ENCODE measurements at places on chromosomes 5 and 9.

- no peak for DNase-seq
Observed at GRCh38 chr5:57442080-57442839, 40.4 kb downstream of the ACTBL2 start.

DNA sequence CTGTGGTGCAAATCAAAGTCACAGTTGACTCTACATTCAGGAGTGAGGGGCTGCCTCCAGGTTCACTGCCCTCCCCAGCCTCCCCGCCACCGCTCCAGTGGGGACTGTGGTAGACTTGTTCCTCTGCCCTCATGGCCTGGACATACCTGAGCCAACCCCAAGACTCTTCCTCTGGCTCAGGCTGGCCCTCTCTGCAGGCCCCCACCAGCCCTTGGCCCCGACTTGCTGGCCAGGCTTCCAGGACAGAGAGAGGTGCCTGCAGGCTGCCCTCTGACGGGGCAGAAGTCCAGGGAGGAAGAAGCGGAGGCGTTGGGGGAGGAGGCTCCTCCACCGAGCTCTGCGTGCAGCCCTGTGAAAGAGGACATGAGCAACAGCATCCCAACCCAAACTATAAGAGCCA, 2.8 kb upstream of the SARDH start:
- DNase-seq: no peak

DNA sequence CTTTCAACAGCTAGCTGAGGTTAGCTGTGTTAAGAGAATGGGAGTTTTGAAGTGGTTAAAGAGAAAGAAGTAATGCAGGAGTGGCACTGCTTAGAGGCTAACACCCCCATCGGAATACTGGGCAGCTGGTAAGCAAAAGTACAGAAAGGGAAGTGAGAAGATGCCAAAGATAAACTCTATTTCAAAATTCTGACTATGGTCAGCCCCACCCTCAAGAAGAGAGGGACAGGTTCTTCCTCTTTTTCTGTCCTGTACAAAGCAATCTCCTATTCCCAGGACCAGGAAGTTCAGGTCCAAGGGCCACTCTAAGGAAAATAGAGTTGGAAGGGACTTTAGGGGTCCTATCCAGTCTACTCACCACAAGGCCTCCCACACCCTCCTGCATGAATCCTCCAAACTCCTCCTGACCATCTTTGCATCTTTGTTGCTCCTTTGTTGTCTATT, 45.9 kb upstream of the JAK2 start:
- DNase-seq: no peak

GRCh38 chr5:128405159-128405558, 132.9 kb downstream of the FBN2 start:
- DNase-seq: no peak

DNA sequence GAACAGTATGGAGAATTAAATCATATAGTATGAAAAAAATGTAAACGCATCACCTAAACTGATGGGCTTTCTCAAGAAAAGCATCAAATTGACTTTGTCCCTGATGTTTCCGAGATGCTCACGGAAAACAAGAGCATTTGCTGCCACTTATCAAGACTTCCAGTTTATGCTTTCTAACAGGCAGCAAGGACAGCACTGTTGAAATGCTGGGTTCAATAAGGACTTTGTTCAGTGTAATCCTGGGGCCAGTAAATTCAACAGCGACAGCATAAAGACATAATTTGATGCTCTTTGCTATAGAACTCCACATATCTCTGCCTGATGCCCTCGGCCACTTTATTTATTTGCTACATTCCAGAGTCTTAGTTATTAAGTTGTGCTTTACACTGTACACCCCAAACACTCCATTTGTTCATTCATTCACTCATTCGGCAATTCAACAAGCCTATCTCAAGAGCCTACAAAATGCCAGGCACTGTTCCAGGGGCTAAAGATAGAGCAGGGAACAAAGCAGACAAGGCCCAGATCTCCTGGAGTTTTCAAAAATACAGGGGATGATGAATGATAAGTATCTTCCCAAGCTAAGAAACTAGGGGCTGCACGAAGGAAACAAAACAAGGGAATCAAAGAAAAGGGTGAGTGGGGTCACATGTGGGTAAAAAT, 294.6 kb downstream of the ZNF608 start:
- no peak for DNase-seq

DNA sequence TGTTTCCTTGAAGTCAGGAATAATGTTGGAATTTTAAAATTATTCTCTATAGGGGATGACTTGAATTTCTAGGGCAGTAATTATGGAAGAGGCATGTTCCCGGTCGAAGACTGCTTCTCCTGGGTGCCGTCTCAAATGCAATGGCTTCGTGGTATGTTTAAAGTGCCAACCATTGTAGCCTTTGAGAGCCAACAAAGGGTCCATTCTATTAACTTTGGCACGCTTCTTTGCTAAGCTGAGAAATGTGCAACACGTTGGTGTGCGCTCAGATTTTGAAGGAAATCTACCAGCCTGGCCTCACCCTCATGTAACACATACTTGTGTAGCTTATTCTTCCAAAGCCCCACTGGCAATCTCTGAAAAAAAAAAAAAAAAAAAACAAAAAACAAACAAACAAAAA, 221.2 kb upstream of the ANKH start:
- no peak for DNase-seq

- no peak for DNase-seq
Observed at GRCh38 chr9:75438716-75439115, 350.4 kb downstream of the OSTF1 start.

DNA sequence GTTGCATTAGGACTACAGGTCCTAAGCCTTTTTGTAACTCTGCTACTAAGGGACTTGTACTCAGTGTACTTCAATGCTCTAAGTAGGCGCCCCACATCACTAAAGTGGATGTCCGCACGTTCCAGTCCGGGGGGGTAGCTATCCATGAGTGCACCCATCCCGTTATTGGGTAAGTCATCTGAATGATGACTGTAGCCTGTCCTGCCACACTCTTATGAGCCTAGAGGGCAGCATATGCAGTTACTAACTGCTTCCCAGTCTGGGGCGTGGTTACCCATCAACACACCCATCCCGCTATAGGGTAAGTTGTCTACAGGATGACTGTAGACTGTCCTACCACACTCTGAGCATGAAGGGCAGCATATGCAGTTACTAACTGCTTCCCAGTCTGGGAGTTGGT, 1053.9 kb downstream of the PTPRD start:
- no peak for DNase-seq

DNA sequence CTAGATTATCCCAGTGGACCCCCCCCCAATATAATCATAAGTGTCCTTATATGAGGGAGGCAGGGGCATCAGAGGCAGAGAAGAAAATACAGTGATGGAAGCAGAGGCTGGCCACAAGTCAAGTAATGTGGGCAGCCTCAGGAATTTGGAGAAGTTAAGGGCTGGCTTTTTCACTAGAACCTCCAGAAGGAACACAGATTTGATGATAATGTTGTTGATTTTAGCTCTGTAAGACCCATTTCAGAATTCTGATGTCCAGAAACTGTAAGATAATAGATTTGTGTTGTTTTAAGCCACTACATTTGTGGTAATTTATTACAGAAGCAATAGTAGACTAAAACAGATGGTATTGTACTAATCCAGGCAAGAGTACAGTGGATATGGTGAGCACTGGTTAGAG, 36.3 kb upstream of the LRRTM2 start:
- no peak for DNase-seq

DNA sequence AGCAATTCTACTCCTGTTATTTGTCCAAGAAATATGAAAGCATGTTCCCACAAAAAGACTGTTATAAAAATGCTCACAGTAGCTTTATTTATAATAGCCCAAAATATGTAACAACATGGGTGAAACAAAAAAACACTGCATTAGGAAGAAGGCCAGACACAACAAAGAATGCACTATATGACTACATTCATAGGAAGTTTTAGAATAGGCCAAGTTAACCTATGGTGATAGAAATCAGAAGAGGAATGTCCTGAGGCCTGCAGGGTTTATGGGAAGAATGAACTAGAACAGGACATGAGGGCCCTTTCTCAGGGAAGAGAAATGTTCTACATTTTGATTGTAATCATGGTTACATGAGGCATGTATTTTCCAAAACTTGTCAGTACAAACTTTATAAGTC, 24.7 kb upstream of the TAS2R1 start:
- no peak for DNase-seq

DNA sequence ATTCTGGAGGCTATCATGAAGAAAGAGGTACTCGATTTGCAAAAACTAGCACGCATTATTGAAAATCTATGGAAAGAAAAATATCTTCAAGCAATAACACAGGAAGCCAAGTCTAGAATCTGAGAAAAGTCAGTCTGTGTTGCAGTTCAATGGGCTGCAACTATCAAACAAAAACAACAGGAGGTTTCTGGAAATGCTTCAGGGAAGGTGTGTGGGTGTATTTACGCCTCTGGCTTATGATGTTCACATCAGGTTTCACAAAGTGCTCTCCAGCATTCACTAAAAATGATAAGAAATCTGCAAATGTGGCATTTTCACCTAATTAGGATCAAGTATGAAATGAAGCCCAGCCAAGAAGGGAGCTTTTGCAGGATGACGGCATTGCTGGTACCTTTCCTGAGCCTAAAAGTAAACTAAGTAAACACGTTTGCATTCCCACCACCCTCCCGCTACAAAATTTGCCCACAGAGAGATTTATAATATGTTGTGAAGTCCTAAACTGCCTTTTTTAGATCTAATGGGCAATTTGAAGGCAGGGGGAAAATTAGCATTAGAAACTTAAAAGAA, 146.4 kb downstream of the GABRB2 start:
- DNase-seq: no peak

GRCh38 chr9:129131300-129132145, 20.3 kb downstream of the PTPA start:
- peak; percentile 13 for DNase-seq

DNA sequence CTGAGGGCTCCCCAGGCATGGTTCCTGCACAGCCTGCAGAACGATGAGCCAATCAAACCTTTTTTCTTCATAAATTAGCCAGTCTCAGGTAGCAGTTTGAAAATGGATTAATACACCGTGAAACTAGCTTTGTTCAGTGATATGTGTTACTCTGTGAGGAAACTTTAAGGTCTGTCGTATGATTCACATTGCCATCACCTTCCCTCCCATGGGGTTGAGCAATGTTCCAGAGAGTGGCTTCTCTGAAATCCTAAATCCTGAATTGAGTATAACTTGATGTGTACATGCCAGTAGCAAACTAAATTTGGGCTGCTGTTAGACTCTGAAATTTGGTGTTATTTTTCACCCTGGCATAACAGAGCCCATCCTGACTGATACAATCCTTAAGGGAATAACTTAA, 866.4 kb upstream of the C9orf72 start:
- no peak for DNase-seq

DNA sequence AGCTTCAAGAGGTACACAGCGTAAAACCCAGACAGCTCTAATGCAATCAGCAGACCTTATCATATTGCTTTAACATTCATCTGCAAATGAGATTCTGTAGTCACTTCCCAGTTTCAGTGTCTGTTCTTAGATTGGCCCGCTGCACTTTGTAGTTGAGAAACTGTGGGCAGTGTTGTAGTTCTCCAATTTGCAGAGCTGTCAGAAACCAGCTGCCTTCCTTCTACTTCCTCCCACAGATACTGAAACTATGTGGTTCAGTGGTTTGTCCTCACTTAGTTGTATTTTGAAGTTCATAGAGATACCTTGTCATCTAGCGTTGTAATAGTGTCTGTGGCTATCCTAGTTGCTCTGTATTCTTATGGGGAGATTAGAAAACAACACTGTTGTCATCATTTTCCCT, 39.6 kb upstream of the TRIM36 start:
- no peak for DNase-seq

GRCh38 chr5:82265047-82265446, 13.1 kb downstream of the RPS23 start:
- DNase-seq: no peak

GRCh38 chr5:132281856-132282614, 12.2 kb upstream of the SLC22A4 start:
- DNase-seq: no peak

GRCh38 chr5:172396220-172396619, 58.1 kb downstream of the SH3PXD2B start:
- no peak for DNase-seq

DNA sequence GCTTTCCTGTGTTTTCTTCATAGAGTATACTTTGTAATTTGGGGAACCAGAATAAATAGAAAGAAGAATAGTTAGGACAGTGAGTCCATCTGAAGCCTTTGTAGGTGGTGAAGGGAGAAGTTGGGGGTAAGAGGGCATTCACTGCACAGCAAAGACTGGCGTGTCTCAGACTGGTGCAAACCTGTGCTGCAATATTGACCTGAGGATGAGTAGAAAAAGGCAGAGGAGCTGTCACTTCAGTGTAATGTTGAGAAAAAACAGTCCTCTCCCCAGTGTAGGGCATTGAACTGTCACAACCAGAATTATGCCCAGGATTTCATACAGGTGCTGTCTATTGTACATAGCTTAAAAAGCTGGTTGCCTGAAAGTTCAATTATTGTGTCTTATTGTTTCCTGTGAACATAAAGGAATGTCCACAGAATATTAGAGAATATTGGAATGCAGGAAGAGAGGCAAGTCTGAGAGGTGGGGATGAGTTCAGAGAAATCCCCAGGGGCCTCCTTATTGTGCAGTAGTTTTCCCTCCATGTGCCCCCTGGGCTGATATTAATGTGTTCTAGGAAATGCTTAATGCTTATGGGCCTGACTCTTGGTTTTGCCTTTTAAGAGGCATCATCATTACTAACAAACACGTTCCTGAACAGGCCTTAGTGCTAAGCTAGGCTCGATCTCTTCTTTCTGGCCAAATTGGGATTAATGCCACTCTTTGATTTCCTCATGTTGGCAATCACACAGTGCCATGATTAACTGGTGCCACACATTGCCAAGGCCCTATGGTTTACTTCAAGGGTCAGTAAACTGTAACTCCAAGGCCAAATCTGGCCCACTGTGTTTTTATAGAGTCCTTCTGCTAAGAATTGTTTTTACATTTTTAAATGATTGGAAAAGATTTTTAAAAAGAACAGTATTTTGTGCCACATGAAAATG, 34.0 kb downstream of the DAPK1 start:
- no peak for DNase-seq

DNA sequence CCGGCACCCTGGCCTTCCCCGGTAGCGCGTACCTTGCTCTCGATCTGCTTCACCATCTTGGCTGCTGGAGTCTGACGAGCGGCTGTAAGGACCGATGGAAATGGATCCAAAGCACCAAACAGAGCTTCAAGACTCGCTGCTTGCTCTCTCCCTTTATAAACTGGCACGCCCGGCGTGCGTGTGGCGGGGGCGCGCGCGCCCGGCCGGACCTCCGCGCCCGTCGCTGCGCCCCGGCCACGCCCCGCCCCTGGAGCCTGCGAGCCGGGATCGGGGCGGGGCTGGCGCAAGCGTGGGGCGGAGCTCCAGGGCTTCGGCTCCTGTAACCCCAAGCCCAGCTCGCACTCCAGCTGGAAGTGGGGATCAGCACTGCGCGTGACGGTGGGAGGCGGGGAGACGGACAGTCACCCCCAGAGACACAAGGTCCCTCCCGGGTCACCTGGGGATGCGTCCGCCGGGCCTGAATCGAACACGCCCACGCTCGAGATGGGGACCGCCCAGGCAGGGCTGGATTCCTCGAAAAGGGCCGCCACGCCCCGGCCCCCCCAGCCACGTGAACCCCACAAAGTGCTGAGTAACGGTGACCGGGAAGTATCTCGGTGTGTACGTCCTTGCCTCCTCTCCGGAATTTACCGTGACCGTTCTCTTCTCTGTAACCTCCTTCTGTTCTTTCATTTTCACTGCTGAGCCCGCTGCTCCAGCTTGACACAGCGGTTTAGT, at the start of gene TXN:
TXN (minus strand) TSS at position 128 of the 717 bp plus-strand sequence; CDS start at position 56, 72 bp downstream.
- DNase-seq: peak; percentile 9

- no peak for DNase-seq
Observed at GRCh38 chr9:98357921-98358535, 102.6 kb upstream of the TBC1D2 start.

Measured in NCI-H1436 treated with DMSO at 0.1 percent for 48 hours (cell line).